ENCODE measurements at places on chromosomes 2 and 18.

GRCh38 chr18:67726882-67727281, 210.4 kb upstream of the DSEL start:
- no peak for DNase-seq

GRCh38 chr2:144548532-144549191, 28.7 kb upstream of the ZEB2 start:
- DNase-seq, result no peak

GRCh38 chr2:177692783-177693269, 300.3 kb downstream of the AGPS start:
- no peak for DNase-seq

GRCh38 chr18:33600846-33601245, 22.8 kb downstream of the ASXL3 start:
- DNase-seq, result no peak

DNA sequence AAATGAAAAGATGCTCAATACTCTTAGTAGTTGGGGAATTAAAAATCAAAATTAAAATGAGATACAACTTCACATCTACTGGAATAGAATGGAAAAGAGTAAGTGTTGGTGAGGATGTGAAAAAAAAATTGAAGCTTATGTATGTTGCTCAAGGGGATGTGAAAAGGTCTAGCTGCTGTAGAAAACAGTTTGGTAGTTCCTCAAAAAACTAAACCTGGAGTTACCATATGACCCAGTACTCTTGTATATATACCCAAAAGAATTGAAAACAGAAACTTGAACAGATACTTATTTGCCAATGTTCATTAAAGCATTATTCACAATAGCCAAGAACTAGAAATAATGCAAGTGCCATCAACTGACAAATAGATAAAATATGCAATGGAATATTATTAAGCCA, 208.4 kb downstream of the FIGN start:
- DNase-seq, result no peak

DNA sequence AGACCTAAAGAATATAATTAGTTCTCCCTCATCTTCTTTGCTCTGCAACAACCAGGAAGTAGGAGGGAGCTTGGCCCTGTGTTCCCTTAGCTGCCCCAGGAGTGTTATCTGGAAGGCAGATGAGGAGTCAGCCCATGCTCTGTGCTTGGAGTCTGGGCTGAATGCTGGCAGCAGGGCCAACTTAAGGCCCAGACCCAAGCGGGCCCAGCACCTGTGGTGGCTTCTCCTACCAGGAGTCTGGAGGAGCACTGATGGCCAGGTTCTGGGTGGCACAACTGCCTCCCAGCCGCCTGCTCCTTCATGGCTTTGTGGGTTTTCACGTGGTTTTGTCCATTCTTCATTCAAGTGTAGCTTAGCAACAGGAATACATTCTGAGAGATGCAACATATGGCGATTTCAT, 1910.7 kb upstream of the LRRTM1 start:
- no peak for DNase-seq

GRCh38 chr2:15750433-15750814, 158.8 kb downstream of the DDX1 start:
- no peak for DNase-seq

GRCh38 chr2:102843764-102844443, 82.1 kb downstream of the TMEM182 start:
- DNase-seq, result no peak

DNA sequence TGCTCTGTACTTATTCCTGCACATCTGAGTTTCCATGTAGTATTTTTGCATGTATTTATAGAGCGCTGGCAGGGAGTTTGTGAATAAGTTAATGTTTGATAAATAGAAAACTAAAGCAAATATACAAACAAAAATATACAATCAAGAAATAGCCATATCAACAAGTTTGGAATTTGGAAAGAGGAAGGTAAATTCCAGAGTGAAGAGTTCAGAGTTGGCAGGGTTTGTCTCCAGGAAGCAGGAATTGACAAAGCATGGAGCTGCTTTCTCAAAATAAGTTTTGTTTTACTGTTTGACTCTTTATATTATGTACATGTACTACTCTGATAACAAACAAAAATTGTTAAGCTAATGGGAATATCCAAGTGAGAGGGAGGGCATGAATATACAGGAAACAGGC, 80.3 kb downstream of the SPOPL start:
- DNase-seq, result no peak

GRCh38 chr2:164797627-164798026, 44.0 kb downstream of the COBLL1 start:
- DNase-seq, result no peak

GRCh38 chr2:219430633-219431615, 3.7 kb upstream of the SPEG start:
- DNase-seq, result no peak

DNA sequence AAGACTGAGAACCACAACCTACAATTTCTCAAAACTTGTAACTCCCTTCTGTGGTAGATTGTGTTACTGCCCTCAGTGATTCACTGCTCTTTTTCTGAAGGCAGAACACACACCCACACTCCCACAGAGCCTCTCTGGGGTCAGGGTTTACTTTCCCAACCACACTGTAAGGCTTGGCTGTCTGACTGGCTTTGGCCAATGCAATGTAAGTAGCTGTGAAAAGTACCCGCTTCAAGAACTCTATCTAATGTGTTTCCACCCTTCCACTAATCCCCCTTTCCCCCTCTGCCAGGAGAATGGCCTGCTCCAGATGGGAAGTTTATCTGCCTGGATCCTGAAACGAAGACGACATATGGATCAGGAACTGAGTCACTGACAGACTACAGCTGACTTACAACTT, 222.7 kb downstream of the CDH2 start:
- DNase-seq, result no peak

DNA sequence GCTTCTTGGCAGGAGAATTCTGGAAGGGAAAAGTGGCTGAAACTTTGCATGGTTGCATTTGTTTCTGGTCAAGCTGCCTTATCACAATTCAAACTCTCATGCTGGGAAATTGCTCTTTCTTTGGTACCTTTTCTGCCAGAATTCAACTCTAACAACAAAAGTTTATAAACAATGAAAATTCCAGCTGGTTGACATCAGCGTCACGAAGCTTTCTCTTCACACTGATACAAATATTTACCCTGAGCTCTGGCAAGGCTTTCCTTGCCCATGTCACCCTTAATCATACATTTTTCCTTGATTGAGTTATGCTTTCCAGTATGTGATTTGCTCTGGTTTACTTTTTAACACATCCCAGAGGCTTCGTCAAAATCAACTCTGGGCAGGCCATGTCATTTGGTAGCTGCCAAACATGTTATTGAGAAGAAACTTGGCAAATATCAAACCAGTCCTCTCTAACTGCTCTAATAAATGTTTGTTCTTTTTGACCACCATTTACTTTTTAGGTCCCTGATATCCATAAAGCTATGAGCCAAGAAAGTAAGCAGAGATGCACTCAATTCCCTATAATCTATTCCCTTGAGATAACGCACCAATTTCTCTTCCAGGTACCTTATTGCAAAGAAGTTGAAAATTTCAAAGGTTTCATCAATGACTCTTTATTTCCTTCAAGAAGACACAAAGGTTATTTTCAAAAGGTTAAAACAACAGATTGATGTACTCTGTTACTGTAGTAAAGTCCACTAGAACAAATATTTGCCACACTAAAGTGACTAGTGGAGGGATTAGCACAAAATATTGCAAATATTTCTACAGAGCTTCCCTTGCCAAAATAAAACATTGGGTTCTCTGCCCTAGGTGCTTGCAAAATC, 1241.1 kb upstream of the ZEB2 start:
- no peak for DNase-seq

DNA sequence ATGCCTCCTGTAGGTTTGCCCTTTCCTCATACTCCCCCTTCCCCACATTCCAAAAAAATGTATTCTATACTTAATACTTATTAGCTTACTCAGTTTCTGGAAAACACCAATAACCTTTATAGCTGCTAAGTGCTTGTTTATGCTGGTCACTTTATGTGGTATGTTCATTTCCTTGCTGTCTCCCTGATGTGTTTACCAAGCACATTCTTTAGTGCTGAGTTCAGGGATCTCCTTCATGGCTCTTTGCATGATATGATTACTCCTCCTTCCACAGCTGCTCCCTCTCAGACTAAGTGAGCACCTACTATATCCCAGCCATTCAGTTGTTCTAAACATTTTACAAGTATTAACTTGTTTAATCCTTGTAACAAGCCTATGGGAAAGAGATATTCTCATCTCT, 698.3 kb upstream of the FANCL start:
- DNase-seq, result no peak

DNA sequence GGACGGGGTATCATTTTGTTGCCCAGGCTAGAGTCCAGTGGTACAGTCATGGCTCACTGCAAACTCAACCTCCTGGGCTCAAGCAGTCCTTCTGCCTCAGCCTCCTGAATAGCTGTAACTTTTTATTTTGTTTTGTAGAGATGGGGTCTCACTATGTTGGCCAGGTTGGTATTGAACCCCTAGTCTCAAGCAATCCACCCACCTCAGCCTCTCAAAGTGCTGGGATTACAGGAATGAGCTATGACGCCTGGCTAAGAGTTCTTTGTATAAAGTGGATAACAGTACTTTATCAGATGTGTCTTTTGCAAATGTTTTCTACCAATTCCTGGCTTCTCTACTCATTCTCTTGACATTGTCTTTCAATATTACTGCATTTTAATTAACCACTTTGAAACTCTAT, 17.1 kb upstream of the NT5DC4 start:
- DNase-seq, result no peak

DNA sequence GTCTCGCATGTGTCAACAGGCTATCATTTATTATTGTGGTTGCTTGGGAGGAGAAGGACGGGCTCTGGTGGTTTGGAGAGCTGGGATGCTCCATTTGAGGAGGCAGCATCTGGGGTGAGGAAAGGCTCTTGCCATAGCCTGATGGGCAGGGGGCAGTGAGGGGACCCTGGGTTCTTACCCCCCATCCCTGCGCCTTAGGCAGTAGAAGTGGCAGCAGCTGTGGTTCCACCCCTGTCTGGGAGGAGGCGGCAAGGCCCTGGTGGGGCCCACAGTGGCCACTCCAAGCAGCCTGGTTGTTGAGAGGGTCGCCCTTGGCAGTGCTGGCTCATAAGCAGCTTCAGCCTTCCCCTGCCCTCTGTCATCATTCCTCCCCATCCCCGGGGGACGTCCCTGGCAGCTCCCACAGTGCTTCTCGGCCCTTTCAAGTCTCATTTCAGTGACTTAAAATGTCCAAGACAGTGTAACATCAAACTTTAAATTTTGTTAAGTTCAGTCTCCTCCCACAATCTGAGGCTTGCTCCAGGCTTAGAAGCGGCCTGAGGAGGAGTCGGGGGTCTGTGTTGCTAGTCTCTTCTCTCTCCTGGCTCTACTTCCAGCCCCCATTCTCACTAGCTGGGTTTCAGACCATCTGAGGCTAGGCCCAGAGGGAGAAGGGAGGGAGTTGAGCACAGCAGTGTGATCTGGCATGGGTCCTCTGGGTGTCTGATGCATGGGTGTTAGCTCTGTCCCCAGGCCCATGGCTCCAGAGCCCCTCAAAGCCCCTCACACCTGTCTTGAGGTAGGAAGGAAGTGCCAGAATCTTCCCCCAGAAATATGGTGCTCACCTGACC, 34.9 kb upstream of the PTPN4 start:
- DNase-seq, result no peak

DNA sequence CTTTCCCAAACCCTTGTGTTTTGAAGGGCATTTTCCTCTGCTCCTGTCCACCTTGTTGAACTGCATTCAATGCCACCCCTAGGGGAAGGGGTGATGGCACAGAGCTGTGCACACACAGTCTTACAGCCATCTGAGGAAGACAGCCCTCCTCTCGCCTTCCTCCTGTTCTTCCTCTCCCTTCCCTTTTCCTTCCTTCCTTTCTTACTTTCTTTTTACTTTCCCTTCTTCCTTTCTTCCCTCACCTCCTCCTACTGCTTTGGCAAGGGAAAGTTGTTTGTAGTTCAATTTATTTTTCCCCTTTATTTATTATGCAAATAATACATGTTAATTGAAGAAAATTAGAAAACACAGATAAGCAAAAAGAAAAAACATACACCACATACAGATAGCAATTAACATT, 99.4 kb downstream of the CDH20 start:
- no peak for DNase-seq

GRCh38 chr2:147696426-147696825, 148.4 kb upstream of the ACVR2A start:
- DNase-seq, result no peak

DNA sequence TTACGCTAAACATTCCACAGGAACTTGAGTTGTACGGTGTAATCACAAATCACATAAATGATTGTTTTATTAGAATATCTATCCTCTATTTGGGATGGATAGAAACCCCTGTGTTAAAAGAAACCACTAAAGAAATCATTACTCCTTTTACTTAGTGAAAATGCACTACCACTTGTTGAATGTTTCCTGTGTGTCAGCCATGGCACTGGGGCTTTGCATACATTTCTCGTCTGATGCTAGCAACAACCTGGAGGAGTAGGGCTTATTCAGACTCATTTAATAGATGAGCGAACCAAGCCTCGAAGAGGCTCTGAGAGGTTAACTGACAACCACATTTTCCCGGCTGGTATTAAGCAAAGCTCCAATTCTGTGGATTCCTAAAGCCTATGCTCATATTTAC, 60.5 kb upstream of the PELI1 start:
- no peak for DNase-seq

DNA sequence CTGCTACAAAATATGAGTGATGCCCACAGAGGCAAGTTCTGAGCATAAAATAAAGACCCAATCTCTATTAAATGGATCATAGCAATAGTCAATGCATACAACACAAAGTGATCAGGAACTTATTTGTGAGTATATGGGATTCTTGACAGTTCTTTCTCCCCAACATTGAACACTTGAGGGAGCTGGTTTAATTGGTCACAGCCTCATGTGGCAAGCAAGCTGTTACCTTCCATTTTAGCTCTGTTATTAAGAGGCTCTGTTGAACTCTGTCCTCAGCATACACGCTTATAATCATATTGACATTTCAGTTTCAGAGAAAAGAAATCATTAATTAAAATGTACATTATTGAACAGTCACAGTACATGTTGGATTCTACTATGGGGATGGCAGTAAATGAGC, 37.6 kb upstream of the PAX3 start:
- no peak for DNase-seq

DNA sequence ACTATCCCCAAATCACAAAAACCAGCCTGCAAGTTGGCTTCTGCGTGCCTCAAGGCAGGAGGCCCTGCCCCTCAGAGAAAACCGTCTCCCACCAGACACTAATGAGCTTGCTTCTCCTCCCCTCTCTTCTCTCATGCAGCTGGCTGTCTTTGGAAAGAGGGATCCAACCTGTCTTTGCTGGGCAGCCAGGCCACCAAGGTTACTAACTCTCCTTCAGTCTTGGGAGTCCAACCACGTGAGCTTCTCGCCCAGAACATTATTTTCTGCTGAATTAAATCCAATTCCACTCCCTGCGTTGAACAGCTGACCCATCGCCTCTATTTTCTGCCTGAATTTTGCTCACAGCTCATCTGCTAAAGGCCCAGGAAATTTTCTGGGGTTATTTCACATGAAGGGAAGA, 291.3 kb upstream of the NCKAP5 start:
- DNase-seq, result no peak
